A673 (cell line): ENCODE measurements at places on chromosomes 13 and 19. TPM values are rescaled to one million over a fixed set of nuclear protein-coding genes. Genes with fewer than 3 reads are reported as not detected.

The TTYH1 gene
- 3.0 and 3.2 TPM in 2 replicates for total RNA-seq

The ZNF626 gene
- 1.4 and 2.2 TPM in 2 replicates for total RNA-seq

The ADM5 gene
- total RNA-seq: 4.3 TPM in 2 replicates

- DNase-seq: peak; percentile 21
- no peaks in the 10 kb centered on the region for H3K27me3 ChIP-seq
- H3K4me3 ChIP-seq: no peak overlapping the region
- peak overlapping the region; percentile 94 for H3K27ac ChIP-seq
- no peaks in the 10 kb centered on the region for H3K36me3 ChIP-seq
Measured at GRCh38 chr19:6803036-6803404, 30.5 kb downstream of the VAV1 start.

DNA sequence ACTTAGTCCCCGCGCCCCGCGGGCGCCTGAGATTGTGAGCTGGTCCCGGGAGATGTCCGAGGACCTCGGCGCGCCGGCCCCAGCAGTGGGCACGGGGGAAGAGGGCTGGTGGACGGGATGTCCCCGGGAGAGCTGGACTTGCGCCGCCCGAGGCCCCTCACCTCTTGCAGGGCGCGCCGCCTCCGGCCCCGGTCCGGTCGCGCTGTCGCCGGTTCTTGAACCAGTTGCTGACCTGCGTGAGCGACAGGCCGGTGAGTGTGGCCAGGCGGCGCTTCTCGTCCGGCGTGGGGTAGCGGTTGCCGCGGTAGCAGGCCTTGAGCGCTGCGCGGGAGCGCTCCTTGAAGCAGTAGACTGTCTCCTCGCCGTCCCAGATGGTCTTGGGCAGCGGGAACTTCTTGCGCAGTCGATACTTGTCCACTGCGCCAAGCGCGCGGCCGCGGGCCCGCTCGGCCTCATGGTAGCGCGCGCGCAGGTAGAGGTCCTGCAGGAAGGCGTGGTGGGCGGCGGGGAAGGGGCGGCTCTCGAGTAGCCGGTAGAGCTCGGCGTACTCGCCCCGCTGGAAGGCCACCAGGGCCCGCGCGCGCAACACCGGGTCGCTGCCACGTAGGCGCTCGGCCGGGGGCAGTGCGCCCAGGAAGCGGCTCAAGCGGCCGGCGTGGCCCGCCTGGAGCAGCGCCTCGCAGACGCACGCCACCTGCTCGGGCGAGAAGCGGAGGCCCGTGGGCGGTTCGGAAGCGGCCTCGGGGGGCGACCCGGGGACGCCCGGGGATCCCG, 984 bp downstream of the SIX5 start:
- DNase-seq: peak; percentile 69
- H3K4me3 ChIP-seq: peak overlapping the region; percentile 89
- H3K4me1 ChIP-seq: peaks cover 22% of the 10 kb centered on the region
- H3K27me3 ChIP-seq: no peaks in the 10 kb centered on the region

- no peaks in the 10 kb centered on the region for H3K27me3 ChIP-seq
- H3K4me3 ChIP-seq: no peak overlapping the region
- H3K4me1 ChIP-seq: no peaks in the 10 kb centered on the region
- no peaks in the 10 kb centered on the region for H3K36me3 ChIP-seq
Measured at GRCh38 chr13:108368250-108368905, 98.9 kb downstream of the TNFSF13B start.

- no peaks in the 10 kb centered on the region for H3K4me1 ChIP-seq
- H3K4me3 ChIP-seq: no peak overlapping the region
- DNase-seq: no peak
- H3K36me3 ChIP-seq: no peaks in the 10 kb centered on the region
Measured at GRCh38 chr13:40113643-40114304, 458.3 kb downstream of the COG6 start.

GRCh38 chr19:7661744-7662538, 6.9 kb upstream of the RETN start:
- no peak overlapping the region for H3K4me3 ChIP-seq
- no peaks in the 10 kb centered on the region for H3K27me3 ChIP-seq
- no peaks in the 10 kb centered on the region for H3K4me1 ChIP-seq
- H3K27ac ChIP-seq: no peak overlapping the region
- no peaks in the 10 kb centered on the region for H3K36me3 ChIP-seq
